IPS DF 6.9 (cell line): ENCODE measurements at places on chromosomes 16 and 17.

DNA sequence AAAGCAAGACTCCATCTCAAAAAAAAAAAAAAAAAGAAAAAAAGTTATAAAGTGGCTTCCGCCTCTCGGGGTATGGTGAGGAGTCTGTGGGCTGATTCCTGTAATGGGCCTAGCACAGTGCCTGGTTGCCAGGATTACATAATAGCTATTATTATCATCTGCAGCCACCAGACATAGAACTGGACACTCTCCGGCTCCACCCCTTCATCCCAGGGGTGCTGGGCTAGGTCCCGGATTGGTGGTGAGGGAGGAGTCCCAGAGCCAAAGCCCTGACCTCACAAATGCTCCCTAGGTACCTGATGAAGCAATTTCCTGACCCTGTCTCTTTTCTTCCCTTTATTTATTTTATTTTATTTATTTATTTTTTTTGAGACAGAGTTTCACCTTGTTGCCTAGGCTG is 11.6 kb upstream of the ADGRG1 start:
- DNase-seq: no peak

DNA sequence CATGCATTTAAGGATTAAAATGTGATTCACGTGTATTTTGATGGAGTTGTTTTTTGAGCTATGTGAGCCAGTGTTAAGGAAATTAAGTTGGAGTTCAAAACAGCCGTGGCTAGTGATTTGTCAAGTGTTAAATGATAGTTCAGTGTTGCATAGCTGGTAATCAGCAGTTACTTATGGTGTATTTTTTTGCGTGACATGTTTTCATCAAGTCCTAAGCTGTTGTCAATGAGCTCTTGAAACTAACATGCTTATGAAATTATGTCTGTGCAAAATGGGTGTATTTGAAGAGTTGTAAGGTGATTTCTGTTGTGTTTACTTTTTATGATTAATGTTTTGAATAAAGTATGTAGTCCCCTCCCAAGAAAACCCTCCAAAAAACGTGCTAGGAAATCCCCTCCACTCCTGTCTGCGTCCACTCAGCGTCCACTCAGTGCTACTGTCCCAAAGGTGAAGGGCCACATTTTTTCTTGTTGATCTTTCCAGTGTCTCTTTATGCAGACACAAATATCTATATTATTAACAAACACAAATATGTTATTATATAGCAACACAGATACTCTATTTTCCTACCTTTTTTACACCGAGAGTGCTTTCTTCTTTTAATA is 30.0 kb downstream of the USP10 start:
- no peak for DNase-seq

- no peak for DNase-seq
Measured at GRCh38 chr17:72812823-72813222, 279.7 kb downstream of the SLC39A11 start.

GRCh38 chr17:512926-513325 is 160.3 kb upstream of the RPH3AL start:
- no peak for DNase-seq

DNA sequence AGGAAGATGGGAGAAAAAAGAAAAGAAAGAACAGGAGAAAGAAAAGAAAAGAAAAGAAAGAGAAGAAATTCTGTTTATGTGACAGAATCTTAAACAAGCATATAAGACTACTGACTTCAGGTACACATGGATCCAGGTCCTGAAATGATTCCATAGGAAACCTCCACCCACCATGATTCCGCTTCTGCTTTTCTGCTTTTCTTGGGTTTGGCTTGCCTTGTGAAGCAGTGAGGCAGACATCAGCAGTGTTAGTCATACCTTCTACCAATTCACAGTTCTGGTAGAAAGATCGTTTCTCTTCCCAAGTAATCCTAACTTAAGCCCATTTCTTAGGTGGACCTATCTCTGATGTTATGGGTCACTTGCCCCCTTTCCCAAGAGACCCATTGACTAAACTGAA is 660.1 kb upstream of the RBFOX1 start:
- no peak for DNase-seq

GRCh38 chr16:30659507-30660423 is 1.5 kb downstream of the FBRS start:
- no peak for DNase-seq

DNA sequence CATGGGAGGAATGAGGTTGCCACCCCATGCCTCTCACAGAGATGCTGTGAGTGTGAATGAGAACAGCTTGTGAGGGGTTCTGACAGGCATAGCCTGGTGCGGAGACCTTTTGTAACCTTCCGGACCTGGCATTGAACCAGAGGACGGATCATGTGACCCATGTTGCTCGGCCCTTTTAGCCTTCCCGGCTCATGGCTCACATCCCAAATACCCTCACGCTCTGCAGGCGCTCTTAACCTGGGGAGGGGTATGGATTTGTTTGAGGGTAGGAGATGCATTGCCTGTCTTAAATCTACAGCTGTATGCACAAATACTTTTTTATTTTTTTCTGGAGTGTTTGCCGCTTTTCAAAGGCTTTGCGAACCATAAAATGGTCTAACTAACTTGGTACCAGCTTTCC is 102.4 kb upstream of the CRHR1 start:
- DNase-seq: no peak

DNA sequence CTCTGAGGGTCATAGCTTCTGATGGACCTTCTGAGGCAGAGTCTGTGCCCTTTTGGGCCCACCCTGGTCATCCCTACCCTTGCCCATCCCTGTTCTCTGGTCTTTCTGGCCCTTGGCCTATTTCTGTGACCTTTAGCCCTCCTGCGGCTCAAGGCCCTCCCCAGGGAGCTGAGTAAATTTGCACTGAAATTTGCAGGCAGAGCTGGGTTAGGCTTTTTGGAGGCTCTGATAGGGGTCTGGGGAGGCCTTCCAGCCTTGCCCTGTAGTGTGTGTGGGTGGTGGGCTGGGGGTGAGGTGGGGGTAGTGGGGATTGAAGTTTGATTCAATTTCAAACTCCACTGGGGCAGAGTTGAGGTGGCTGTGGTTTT is 17.8 kb downstream of the RARA start:
- no peak for DNase-seq

DNA sequence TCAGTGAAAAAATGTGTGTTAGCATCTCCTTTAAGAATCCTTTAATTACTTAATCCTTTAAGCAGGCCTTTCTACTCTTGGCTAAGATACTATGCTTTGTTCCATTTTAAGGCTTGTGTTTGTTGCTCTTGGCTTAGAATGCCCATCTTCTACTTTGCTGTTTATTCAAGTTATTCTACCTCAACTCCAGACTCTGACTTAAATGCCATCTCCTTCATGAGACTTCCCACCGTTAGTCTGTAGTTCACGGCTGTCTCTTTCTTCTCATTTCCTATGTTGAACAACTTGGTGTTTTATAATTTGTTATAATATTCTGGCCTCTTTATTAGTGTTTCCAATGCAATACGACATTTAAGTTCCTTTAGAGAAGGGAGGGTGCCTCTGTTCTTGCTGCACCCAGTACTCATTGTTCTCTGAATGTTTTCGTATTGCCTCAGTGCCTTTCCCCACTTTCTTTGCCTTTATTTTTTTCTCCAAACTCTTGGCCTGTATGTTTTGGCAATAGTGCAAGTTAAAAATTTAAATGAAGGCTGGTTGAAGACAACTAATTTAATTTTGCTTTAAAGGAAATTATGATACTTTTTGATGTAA is 6.1 kb upstream of the KRT10 start:
- DNase-seq: no peak

GRCh38 chr16:87560428-87561199 is 41.7 kb upstream of the JPH3 start:
- no peak for DNase-seq

GRCh38 chr17:35433075-35433894 is 985 bp upstream of the SLFN12 start:
- DNase-seq: peak; percentile 98

GRCh38 chr16:10640934-10641333 is 53.8 kb downstream of the TEKT5 start:
- no peak for DNase-seq

GRCh38 chr17:32319548-32319905 is 22.4 kb downstream of the C17orf75 start:
- peak; percentile 71 for DNase-seq

- no peak for DNase-seq
Measured at GRCh38 chr16:5922686-5923085, 825.1 kb upstream of the EEF2KMT start.

GRCh38 chr16:69476920-69477443 is 52.6 kb downstream of the CYB5B start:
- no peak for DNase-seq

GRCh38 chr17:20925091-20925490 is 117.7 kb downstream of the USP22 start:
- DNase-seq: no peak

GRCh38 chr16:84262031-84262430 is 22.2 kb upstream of the KCNG4 start:
- DNase-seq: no peak

- DNase-seq: no peak
Measured at GRCh38 chr16:87851601-87852000, 17.7 kb downstream of the SLC7A5 start.

- DNase-seq: no peak
Measured at GRCh38 chr16:76612497-76612896, 335.3 kb downstream of the CNTNAP4 start.

- DNase-seq: no peak
Measured at GRCh38 chr16:84765616-84766580, 53.9 kb upstream of the CRISPLD2 start.

GRCh38 chr16:47734987-47735594 is 274.0 kb downstream of the PHKB start:
- no peak for DNase-seq

GRCh38 chr16:84153660-84154214 is 8.6 kb downstream of the DNAAF1 start:
- DNase-seq: no peak

DNA sequence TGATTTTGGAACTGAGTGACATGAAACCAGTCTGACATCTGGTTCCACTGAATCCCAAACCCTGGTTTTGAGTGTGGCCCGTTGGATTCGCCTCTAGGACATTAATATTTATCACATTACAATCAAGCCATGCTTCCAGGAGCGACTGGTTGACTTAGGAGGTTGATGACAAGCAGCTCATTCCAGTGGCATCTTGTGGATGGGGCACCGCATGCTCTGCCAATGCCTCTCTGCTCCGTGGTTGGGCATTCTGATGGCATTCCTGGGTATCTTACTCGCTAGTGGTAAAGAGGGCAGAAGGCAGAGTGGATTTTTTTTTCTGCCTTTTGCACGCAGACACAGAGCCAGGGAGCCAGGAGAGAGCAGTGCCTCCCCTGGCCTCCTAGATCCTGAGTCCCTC is 31.4 kb downstream of the CACNG4 start:
- DNase-seq: no peak

- DNase-seq: no peak
Measured at GRCh38 chr16:84949772-84950436, 61.4 kb downstream of the ZDHHC7 start.

DNA sequence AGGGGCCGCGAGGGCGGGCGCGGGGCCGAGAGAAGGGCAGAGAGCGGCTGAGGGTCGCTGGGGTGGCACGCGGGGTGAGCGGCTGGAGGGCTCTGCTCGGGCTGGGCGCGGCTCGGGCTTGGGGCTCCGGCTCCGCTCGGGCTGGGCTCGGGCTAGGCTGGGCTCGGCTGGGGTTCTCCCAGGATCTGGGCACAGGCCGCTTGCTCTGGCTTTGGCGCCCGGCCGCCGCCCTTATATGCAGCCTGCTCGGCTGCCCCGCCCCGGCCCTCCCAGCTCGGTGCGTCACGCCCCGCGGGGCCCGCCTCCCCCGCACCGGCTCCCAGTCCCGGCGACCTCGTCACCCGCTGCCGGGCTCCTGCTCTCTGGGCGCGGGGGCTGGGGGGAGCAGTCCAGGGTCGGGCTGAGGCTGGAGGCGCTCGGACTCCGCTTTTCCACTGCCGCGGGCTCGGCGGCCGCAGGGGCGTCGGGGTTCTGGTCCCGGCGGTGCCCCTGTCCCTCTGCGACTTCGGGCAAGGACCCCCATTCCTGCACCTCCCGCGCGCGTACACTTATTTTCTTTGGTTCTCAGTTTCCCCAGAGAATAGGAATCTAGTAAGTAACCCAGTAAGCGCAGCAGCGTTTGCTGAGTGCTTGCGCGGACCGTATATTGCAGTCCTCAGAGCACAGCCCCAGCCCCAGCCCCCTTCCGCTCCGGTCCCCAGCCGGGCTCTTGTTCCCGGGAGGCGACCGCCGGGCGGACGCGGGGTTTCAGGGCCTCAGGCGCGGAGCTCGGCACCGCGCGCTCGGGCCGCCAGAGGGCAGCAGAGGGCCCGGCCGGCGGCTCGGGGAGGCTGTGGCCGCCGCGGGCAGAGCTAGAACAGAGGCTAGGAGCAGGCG is at the start of gene RASD1:
Gene RASD1 (minus strand): TSS at position 207 of the 876 bp plus-strand sequence. CDS start 214 bp downstream, outside the sequence.
- no peak for DNase-seq

DNA sequence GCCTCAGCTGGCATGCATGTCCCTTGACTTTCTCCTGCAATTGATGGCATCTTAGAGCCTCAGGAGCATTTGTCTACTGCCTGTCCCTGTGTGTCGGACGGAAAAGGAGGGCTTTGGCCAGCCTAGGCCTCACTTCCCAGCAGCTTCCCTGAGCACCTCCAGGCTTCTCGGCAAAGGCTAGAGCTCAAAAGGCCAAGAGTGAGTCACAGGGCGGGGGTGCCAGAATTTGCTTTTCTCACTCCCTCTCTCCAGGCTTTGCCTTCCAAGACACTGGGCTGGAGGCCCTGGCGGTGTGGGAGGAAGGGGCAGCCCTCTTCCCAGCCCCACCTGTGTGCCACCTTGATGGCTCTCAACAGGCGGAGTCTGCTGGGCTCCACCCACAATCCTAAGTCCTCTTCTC is 107.3 kb upstream of the MAF start:
- no peak for DNase-seq

DNA sequence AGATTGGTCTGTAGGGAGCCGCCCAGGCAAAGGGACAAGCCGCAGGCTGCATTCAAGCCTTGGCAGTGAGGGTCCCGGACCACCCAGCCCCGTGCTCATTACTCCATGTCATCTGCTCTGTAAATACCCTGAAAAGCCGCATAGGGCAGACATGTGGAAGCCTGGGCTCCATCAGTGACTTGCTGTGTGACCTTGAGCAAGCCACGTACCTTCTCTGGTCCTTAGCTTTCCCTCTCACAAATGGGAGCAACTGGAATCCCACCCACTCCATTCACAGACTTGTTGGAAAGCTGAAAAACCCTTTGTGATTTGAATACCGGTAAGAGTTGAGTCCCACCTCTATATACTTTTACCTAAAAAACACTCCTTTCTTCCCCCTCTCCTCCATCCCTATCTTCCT is 11.9 kb downstream of the CAMKK1 start:
- DNase-seq: no peak

GRCh38 chr16:84600343-84601229 is 17.3 kb downstream of the COTL1 start:
- DNase-seq: no peak

- DNase-seq: no peak
Measured at GRCh38 chr16:85825326-85825725, 25.8 kb downstream of the COX4I1 start.

DNA sequence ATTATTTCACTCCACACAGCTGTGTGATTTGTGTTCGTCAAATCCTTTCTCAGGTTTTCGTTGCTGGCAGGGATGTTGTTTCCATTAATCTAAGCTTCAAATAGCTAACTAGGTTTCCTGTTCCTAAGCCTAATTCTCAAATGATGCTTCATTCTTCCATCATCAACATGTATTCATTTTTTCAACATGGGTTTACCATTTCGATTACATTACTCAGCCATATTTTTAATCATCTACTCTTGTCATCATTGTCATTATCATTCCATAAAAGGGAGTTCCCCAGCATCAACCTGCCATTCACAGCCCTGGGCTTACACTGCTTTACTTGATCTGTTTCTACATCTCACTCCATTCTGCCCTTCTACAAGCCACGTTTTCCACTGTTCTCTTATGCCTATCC is 33.3 kb upstream of the ANKFN1 start:
- DNase-seq: no peak

- no peak for DNase-seq
Measured at GRCh38 chr16:85425074-85425662, 188.0 kb upstream of the GSE1 start.
